ENCODE measurements at places on chromosomes 3 and 15. TPM values are rescaled to one million over a fixed set of nuclear protein-coding genes. Genes with fewer than 3 reads are reported as not detected.

GRCh38 chr3:61029194-61029593, 222.1 kb downstream of the FHIT start:
- H3K27ac ChIP-seq: no peak overlapping the region
- no peaks in the 10 kb centered on the region for H3K36me3 ChIP-seq
- no peak overlapping the region for H3K4me3 ChIP-seq
- H3K27me3 ChIP-seq: no peaks in the 10 kb centered on the region
- no peaks in the 10 kb centered on the region for H3K4me1 ChIP-seq

The WWTR1 gene
- total RNA-seq: 0.60 TPM

DNA sequence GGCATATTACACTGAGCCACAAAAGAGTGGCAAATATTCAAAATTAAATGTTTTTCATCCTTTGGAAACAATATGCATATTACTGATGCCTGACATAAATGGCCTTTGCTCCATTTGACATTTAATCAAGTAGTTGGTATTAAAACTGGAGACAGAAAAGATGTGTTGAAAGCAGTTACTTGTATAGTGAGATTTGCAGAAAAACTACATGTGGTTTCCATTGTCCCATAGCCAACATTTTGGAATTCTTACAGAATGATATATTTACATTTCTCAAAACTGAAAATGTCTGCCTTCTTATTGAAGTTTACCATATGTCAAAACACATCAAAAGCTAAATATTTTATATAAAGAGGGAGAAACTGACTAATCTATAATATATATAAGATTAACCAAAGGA, 21.6 kb downstream of the SHOX2 start:
- no peaks in the 10 kb centered on the region for H3K4me1 ChIP-seq
- no peaks in the 10 kb centered on the region for H3K27me3 ChIP-seq
- no peak overlapping the region for H3K27ac ChIP-seq
- DNase-seq: no peak

- H3K4me1 ChIP-seq: peaks cover 8% of the 10 kb centered on the region
- no peak overlapping the region for H3K27ac ChIP-seq
- no peaks in the 10 kb centered on the region for H3K36me3 ChIP-seq
Measured at GRCh38 chr3:151856641-151857040, 16.8 kb upstream of the SUCNR1 start.
